ENCODE measurements at places on chromosomes 13 and 19.

DNA sequence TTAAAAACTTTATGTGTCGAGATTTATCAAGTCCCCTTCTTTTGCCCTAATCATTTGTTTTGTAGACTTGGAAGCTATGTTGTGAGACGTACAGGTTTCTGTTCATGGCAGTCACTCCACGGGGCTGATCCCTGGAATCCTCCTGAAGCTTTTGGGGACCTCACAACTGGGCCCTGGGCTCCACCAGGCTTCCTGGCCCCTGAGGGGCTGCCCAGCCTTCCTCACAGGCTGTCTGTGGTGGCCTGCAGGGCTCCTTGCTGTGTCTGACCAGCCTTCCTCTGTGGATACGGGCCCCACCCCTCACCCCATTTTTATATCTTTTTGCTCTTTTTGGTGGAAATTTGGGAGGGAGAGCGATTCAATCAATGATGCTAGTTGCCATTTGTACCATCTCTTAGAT, 38.1 kb downstream of the CHST8 start:
- no peak for DNase-seq

- no peak for DNase-seq
These were observed 148.3 kb downstream of the MYO16 start for GRCh38 chr13:108777421-108778420.

DNA sequence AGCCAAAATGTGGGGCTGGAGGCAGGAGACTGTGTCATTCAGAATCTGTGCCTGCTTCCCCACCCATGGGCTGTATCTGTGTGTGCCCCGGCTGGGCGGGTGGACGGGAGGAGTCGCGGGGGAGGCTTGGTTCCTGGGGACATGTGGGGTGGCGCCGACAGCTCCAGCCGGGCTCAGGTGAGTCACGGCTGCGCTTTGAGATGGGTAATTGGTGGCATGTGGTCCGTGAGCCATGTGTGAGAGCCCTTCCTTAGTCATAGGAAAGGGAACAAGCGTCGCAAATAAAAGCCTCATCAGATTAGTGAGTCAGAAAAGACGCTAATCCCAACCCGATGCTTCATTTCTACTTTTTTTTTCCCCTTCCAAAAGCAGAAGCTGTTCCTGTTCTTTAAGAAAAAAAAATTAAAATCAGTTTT, 118.6 kb upstream of the ZNF536 start:
- DNase-seq, result no peak

- no peak for DNase-seq
These were observed 27.9 kb downstream of the COL4A2 start for GRCh38 chr13:110334841-110335490.

DNA sequence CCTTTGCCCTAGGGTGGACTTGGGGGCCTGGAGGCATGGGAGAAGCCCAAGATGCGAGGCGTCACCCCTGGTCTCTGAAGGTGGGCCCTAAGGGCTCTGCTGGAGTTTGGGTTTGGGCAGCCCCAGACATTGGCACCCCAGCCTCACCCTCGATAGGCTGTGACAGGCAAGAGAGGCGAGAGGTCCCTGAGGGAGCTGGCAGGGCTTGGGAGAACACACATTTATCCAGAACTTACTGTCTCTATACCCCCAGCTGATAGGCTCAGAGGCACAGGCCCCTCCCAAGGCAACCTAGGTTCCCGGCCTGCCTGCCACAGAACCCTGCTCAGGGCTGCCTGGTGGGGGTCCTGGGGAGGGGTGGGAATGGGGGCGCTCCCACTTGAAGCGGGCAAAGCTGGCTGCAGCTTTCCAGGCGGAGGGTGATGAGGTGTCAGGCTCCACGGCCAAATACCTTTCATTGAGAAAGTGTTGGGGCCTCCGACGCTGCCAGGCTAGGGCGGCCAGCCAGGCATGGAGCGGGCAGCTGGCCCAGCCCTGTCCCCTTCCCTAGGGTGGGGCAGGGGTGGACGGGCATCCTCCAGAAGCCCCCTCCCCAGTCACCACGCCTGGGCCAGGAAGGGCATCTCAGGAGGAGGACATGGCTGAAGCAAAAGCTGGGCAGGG, 9.7 kb downstream of the CILP2 start:
- no peak for DNase-seq

DNA sequence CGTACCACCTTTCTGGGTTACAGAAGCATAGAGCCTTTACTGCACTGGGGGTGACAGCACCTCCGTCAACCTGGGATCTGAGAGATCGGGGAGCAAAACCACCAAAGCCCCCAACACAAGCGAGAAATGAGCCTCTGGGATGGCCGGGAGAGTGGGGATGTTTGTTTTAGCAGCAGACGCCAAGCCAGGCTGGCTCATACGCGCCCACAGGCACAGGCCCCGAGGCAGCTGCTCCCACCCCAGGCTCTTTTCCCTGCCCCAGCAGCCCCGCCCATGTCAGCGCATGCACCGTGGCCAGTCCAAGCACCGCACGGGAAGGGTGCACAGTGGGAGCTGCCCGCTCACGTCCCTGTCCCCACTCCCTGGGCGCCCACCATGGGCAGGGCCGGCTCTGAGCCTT, 8.5 kb downstream of the PIP5K1C start:
- DNase-seq, result no peak

DNA sequence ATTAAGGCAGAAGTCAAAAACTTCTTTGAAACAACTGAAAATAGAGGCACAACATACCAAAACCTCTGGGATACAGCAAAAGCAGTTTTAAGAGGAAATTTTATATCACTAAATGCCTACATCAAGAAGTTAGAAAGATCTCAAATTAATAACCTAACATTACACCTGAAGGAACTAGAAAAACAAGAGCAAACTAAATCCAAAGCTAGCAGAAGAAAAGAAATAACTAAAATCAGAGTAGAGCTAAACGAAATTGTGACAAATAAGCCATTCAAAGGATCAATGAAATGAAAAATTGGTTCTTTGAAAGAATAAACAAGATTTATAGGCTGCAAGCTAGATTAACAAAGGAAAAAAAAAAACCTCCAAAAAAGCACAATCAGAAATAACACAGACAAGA, 2.5 kb upstream of the GPR42 start:
- DNase-seq, result no peak

- no peak for DNase-seq
These were observed 94.2 kb upstream of the GJB6 start for GRCh38 chr13:20326276-20326675.

GRCh38 chr19:10294368-10294697, 4.6 kb downstream of the ICAM5 start:
- DNase-seq, result no peak

DNA sequence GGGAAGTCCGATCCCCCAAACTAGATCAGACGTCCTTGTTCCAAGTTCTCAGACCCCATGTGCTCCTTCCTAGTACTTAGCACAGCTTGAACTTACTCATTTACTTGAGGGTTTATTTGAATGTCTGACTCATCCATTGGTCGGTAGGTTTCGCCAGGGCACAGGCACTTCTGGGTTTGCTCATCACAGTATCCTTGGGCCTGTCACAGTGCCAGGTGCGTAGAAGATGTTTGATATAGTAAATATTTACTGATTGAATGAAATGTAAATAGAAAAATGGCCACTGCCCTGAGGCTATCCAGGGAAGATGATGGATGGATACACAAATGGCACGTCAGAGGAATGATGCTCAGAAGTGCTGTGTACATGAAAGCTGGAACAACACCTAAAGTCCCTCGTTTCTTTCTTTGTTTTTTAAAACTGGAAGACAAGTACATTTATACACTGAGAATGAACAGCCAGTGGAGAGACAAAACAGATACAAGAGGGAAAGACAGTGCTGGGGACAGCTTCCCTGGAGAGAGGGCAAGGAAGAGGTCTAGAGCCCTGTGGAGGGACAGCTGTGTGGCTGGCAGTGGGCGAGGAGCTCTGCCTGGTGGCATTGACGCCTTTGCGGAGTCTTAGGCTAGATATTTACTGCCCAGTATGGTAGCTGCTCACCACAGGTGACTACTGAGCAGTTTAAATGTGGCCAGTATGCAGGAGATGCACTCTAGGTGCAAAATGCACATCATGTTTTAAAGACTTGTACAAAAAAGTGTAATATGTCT, 31.2 kb upstream of the KL start:
- no peak for DNase-seq

DNA sequence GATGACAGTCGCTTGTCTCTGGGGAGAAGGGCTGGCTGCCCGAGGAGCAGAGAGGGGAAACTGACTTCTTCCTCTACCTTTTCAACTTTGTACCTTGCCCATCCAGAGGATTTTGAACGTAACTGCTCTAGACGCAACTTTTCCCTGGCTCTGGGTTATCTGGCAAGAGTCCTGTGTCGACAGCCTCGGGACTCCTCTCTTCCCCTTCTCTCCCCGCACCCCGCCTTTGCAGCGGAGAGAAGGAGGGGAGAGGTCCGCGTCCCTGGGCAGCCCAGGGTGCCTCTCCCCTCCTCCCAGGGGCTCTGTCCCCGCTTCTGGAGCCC, 574 bp downstream of the SH3GL1 start:
- peak; percentile 47 for DNase-seq

- no peak for DNase-seq
These were observed 16.8 kb downstream of the MPND start for GRCh38 chr19:4360081-4360569.

GRCh38 chr19:31503211-31503610, 154.0 kb upstream of the TSHZ3 start:
- no peak for DNase-seq

DNA sequence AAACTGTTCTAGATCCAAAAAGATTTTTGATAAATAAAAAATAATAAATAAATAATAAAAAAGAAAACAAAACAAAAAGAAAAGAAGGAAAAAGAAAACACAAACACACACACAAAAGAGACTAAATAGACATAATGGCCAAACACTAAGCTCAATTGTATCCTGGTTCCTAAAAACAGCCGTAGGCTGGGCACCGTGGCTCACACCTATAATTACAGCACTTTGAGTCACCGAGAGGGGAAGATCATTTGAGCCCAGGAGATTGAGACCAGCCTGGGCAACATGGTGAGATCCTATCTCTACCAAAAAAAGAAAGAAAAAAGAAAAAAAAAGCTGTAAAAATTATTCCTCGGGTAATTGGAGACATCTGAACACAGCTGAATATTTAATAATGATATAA, 8.9 kb downstream of the ETHE1 start:
- no peak for DNase-seq

- DNase-seq, result no peak
These were observed 158.0 kb downstream of the DLEU7 start for GRCh38 chr13:50685491-50685890.

- no peak for DNase-seq
These were observed 689.0 kb downstream of the DIAPH3 start for GRCh38 chr13:59474696-59475095.

GRCh38 chr13:105773863-105774538, 761.5 kb downstream of the EFNB2 start:
- no peak for DNase-seq

DNA sequence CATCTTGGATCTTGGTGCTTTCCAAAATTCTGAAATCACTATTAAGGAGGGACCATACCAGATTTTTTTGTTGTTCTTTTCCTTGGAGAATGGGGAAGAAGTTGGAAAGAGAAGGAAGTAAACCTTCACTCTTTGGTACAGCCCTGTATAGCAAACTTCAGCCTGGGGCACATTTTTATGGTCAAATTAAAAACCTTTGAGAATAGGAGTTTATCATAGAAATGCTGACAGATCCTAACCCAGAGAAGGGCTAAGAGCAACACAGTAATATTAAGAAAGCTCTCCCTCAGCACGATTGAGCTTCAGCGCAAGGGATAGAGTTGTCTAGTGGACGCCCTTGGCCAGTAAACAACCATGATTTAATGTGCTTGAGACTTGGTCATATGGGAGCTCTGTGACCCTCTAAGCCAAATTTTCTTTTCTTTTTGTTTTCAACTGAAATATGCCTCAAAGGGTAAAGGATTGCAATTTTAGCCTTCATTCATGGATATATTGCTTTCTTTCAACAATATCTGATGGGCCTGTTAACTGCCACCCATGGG, 294.3 kb upstream of the MAB21L1 start:
- DNase-seq, result no peak

DNA sequence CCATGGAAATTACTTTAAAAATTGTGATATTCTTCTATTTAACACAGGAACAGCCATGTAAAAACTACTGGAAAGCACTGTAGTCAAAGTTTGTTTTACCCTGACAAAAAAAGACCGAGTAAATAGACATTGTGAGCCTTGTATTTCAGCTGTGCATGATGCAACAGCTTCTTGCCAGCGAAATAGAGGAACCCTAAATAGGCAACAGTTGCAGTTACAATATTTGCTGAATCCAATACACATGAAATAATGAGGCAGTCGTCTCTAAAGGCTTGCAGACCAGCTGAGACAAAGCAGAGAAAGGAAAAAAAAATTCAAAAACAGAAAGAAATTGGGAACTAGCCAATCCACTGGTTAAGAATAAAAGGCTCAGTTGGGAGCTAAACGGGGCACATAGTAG, 1001.1 kb downstream of the OLFM4 start:
- DNase-seq, result no peak

DNA sequence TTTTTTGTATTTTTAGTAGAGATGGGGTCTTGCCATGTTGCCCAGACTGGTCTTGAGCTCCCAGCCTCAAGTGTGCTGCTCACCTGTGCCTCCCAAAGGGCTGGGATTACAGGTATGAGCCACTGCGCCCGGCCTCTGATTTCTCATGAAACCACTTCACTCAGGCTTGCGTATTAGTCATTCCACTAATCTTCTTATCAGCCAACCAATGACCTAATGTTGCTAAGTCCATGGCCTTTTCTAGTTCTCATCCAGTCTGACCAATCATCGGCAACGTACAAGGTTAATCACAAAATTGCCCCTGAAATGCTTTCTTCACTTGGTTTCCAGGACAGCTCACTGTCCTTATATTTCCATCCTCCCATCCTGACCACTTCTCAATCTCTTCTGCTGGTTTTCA, 605.3 kb upstream of the SLC10A2 start:
- no peak for DNase-seq

DNA sequence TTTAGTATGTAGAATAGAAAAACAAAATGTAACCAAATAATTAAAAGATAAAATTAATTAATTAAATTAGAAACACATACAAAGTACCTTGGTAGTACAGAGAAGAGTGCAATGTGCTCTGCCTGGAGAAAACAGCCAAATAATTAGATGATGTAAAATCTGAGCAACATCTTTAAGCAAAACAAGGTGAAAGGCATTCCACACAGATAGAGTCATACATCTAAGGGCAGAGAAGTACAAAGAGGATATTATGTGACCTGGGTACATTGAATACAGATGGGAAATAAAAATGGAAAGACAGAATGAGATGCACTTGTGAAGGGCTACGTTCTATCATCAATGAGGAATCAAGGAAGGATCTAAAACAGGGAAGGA, 25.2 kb upstream of the FNDC3A start:
- no peak for DNase-seq

DNA sequence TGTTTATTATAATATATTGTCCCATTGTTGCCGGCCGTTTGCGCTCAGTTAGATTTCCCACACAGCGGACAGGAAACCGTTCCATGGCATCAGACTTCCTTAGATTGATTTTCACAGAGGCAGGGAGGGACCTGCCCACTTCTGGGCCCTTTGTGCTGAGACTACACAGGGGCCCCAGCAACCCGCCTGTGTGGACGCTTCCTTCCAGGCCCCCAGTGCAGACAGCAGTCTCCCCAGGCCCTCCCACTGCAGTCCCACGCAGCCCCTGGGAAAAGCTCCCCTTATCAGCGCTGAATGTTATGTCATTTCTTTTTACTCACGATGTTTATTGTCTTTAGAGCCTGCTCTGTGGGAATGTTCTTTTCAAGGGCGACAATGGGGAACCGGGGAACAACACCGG, 351.7 kb upstream of the ARGLU1 start:
- DNase-seq, result no peak
